PC-9 (cell line): ENCODE measurements at places on chromosomes 2 and 18. TPM values are rescaled to one million over a fixed set of nuclear protein-coding genes. Genes with fewer than 3 reads are reported as not detected.
A peak's percentile ranks its signal among the peaks of the same experiment; 100 is the strongest.

Gene MROH2A
- 1.4 and 2.9 TPM in 2 replicates for total RNA-seq

Gene BZW1
- 274 and 300 TPM in 2 replicates for total RNA-seq

Gene DUSP2
- 4.0 and 5.2 TPM in 2 replicates for total RNA-seq

Gene MREG
- 23.0 and 27.5 TPM in 2 replicates for total RNA-seq

Gene HTR2B
- not detected in 2 replicates for total RNA-seq

Gene IRS1
- total RNA-seq: 26.2 and 28.6 TPM in 2 replicates

Gene DOCK10
- 28.9 and 33.6 TPM in 2 replicates for total RNA-seq

Gene SULT6B1
- not detected in 2 replicates for total RNA-seq

Gene CCDC74B
- 1.9 and 2.4 TPM in 2 replicates for total RNA-seq

Gene PPP1R1C
- 13.4 and 27.5 TPM in 2 replicates for total RNA-seq

Gene FOXD4L1
- total RNA-seq: 0.28 and 0.43 TPM in 2 replicates

Gene TM4SF20
- not detected in 2 replicates for total RNA-seq

Gene UGT1A10
- total RNA-seq: not detected in 2 replicates

Gene CCDC195
- total RNA-seq: not detected in 2 replicates

Gene SLC19A3
- total RNA-seq: 4.3 and 4.5 TPM in 2 replicates

GRCh38 chr18:45330170-45330594 is 285.1 kb upstream of the SLC14A2 start:
- DNase-seq: no peak

- DNase-seq: no peak
Measured at GRCh38 chr2:141493936-141494335, 636.9 kb downstream of the LRP1B start.

DNA sequence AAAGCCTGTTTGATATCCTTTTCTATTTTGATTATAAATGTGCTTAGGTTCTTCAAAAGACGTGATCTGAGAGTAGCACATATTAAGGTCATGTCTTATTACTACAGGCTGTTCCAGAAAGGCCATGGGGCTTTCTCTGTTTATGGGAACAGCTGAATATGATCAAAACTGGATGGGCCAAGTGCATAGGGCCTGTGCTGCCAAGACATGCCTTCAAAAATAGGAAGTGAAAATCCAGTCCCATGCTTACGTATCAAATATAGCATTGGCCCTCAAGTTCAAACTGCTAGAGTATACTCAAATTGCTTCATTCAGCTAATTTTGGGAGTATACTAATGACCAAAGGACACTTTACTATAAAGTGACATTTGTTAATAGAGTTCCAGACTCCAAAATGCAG is 24.1 kb downstream of the SLC25A52 start:
- no peak for DNase-seq

- peak; percentile 80 for DNase-seq
Measured at GRCh38 chr2:102336502-102336945, 19.1 kb upstream of the IL18R1 start.

- DNase-seq: peak; percentile 83
Measured at GRCh38 chr2:85577386-85578242, at the start of gene VAMP8. VAMP8 (plus strand) TSS chr2:85577586; CDS start chr2:85577647, 61 bp downstream.

- DNase-seq: no peak
Measured at GRCh38 chr2:23542230-23542789, 157.3 kb downstream of the KLHL29 start.

- no peak for DNase-seq
Measured at GRCh38 chr18:53544917-53545316, 679.6 kb downstream of the MBD2 start.

DNA sequence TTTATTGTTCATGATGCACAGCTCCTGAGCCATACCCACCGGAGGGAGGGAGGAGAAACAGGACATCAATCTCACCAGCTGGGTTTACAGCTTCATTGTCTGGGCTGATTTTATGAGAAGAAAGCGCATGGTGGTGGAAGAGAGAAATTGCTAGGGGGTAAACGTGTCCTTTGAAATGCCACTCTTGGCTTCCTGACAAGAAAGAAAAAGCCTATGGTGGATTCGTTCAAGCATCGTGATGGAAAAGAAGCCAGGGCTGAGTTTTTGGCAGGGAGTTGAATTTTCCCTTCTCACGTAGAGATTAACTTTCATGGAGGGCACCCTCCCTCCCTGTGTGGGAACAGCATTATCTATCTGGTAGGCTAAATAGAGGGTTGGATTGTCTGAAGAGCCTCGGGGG is 502.0 kb downstream of the SLC4A3 start:
- no peak for DNase-seq

- DNase-seq: no peak
Measured at GRCh38 chr2:224101820-224102630, 62.9 kb upstream of the SERPINE2 start.

DNA sequence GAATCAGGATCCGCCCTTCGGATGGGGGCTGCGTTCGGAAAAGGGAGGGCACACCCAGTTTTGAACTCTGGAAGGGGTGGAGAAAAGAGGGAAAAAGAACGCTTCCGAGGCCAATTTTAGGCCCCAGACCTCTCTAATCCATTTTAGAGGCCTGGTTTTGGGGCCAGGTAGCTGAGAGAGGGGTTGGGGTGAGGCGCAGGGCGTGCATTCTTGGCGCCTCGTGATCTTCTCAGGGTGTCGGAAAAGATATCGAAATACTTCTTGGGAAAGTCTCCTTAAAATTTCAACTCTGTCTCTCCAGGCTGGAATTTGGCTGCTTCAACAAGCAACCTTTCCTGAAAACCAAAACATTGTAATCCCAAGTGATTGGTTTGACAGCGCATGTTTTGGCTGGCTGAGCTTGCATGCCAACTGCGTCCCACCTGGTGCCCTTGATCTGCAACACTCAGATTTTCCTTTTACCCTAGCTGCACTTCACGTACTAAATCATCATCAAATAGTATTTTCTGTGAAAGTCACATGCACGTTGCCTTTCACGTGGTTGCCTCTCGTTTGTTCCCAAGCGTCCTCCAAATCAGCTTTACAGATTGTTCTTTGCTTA is 864 bp upstream of the XPO1 start:
- DNase-seq: no peak

GRCh38 chr2:96260387-96261260 is 5.2 kb downstream of the TMEM127 start:
- peak; percentile 87 for DNase-seq

GRCh38 chr2:206876216-206876860 is 63.0 kb upstream of the CPO start:
- DNase-seq: no peak

DNA sequence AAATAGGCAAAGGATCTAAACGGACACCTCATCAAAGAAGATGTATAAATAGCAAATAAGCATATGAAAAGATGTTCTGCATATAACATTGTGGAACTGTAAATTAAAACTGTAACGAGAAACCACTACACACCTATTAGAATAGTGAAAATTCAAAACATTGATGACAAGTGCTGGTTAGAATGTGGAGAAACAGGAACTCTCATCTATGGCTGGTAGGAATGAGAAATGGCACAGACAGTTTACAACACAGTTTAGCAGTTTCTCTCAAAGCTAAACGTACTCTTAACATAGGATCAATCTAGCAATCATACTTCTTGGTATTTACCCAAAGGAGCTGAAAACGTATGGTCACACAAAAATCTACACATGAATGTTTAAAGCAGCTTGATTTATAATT is 126.2 kb downstream of the TRIB2 start:
- DNase-seq: no peak

GRCh38 chr2:121837591-121837990 is 82.1 kb downstream of the TSN start:
- DNase-seq: no peak

DNA sequence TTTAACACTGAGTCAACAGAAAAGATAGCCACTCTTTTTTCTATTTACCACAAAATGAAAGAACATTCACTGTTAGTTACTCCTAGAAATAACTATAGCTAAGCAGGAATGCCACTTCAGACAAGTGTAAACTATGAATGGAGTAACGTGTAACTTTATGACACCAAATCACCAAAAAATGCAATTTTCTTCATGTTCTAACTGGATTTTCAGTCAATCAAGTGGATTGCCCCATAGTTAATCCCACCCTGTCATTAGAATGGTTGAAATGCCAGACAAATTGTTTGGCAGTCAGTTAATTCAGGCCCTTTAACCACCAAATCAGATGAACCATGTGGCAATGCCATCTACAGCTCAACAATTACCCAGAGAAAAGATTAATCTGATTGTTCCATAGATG is 9.9 kb downstream of the EPHA4 start:
- no peak for DNase-seq
